ENCODE measurements at places on chromosomes 6 and 20.

GRCh38 chr6:170075659-170076223 lies 215.1 kb downstream of the DLL1 start:
- DNase-seq = no peak

DNA sequence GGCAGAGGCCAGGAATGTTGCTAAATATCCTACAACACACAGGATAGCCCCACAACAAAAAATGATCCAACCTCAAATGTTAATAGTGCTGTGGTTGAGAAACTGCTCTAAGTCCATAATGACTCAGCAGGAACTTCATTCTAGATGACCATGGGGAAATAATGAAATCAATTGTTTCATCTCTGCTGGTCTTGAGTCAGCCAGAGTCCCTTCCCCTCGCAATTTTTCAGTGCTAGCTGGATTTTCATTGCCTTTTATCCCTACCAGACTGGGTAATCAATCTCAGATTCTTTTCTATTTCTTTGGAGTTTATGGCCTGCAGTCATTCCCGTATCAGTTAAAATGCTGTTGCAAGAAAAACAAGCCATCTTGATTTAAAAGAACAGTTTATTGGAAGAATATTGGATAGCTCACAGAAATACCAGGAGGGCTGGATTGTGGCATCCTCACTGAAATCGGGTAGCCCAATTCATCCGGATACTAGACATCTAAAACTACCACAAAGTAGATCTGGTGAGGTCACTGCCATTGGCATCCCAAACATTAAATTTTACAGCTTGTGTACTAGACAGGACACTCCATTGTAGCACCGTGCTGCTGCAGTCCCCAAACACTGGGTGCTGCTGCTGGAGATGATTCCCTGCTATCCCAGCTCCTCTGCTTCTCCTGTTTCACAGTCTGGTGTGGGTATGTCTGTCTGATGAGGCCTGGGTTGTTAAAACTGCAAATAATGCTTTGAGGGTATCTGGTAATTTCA lies 30.3 kb upstream of the POPDC3 start:
- no peak for DNase-seq

DNA sequence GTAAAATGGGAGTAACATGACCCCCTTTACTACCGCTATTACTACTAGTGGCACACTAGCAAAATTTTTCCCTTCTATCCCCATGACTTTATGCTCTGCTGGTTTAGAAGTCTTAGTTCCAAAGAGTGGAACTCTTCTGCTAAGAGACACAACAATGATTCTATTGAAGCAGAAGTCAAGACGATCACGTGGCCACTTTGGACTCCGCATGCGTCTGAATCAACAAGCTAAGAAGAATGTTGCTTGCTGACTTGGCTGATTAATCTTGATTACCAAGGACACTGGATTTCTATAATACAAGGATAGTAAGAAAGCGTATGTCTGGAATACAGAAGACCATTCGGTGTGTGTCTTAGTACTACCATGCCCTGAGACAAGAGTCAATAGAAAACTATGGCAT lies 244.7 kb upstream of the BTBD3 start:
- DNase-seq = no peak

DNA sequence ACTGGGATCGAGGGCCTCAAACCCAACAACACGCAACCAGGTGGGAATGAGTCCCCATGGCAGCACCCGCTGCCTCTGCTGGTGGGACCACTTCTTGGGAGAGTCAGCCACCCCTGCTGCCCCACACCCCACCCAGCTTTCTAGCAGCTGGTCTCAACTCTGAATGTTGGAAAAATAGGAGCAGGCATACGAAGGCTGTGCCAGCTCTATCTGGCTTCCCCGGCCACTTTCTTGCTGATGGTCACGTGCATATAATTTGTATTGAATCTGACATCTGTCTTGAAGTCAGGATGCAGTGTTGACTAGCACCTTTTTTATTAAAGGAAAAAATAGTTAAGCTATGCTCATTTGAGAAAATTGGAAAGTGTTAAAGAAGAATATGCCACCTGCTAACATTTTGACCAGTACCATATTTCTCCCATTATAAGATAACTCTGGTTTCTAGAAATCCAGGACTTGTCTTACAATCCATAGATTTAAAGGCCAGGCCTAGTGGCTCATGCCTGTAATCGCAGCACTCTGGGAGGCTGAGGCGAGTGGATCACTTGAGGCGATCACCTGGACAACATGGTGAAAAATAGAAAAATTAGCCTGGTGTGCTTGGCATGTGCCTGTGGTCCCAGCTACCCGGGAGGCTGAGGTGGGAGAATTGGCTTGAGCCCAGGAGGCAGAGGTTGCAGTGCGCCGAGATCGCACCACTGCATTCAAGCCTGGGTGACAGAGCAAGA lies 26.9 kb upstream of the MAPRE1 start:
- DNase-seq = no peak

Data from 8988T (cell line).